ENCODE measurements at places on chromosomes 1 and 21.

- no peak for DNase-seq
These were observed 99.0 kb upstream of the LBR start for GRCh38 chr1:225526878-225527277.

GRCh38 chr1:236023926-236024565, 40.8 kb downstream of the NID1 start:
- DNase-seq = no peak

- no peak for DNase-seq
These were observed 31.6 kb downstream of the LHX4 start for GRCh38 chr1:180261524-180262155.

DNA sequence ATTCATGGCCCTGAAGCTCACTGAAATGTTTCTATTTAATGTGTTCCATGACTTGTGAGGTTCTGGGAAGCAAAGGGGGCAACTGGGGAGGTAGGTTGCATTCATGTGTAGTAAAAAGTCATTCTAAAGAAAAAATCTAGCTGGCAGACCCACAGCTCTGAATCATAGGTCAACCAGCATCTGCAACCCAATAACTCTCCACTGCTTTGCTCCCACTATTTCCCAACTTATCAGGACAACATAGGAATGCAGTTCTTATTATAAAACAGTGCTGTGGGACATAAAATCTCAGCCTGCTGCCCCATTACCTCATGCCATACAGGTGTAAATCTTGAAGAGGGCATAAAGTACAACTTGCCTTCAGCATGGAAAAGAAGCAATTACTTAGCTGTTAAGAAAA, 576.1 kb upstream of the PTBP2 start:
- DNase-seq = no peak

- no peak for DNase-seq
These were observed 40.1 kb downstream of the CACNA1S start for GRCh38 chr1:201072149-201072548.

- no peak for DNase-seq
These were observed 16.6 kb upstream of the SLAMF6 start for GRCh38 chr1:160539684-160539989.

GRCh38 chr1:210400043-210400840, 71.5 kb downstream of the HHAT start:
- no peak for DNase-seq

- DNase-seq = no peak
These were observed 2.0 kb upstream of the PCBP3 start for GRCh38 chr21:45641480-45642035.

GRCh38 chr1:40901886-40902852, 40.0 kb upstream of the CITED4 start:
- DNase-seq = no peak

- DNase-seq = no peak
These were observed 36.2 kb upstream of the HFM1 start for GRCh38 chr1:91440847-91441246.

- DNase-seq = no peak
These were observed 146.3 kb upstream of the C8B start for GRCh38 chr1:57112148-57112547.

GRCh38 chr21:41750051-41750450, 16.8 kb downstream of the RIPK4 start:
- no peak for DNase-seq

GRCh38 chr1:235127732-235128455, 743 bp downstream of the TOMM20 start:
- DNase-seq = no peak

DNA sequence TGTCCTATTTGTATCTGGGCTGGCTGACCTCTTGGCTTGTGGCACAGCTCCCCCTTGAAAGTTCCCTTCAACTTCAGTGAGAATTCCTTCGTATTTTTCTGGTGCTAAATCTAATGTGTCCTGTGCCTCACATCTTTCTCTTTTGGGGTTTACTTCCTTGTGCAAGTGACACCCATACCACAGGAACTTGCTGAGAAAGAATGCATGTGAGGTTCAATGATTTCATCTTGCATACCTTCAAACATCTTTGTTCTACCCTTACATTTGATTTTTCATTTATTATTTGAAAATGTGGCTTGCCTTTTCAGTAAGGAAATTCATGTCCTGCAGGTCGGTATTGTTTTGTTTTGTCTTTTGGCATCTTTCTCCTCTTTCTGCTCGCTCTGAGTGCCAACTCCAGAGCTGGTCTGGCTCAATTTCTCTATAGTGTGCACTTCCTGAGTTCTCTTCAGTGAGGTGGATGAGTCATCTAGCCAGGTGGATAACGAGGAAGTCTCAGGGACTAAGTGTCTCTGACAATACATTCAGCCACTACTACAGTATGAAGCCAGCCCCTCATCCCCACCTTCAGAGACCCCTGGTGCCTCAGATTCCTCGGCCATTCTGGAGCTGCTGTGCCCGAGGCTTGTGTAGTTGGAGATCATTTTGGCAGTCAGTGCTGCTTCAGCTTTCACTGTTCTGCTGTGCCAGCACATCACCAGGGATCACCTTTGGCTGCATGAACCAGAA, 59.5 kb downstream of the RIPK4 start:
- DNase-seq = no peak

DNA sequence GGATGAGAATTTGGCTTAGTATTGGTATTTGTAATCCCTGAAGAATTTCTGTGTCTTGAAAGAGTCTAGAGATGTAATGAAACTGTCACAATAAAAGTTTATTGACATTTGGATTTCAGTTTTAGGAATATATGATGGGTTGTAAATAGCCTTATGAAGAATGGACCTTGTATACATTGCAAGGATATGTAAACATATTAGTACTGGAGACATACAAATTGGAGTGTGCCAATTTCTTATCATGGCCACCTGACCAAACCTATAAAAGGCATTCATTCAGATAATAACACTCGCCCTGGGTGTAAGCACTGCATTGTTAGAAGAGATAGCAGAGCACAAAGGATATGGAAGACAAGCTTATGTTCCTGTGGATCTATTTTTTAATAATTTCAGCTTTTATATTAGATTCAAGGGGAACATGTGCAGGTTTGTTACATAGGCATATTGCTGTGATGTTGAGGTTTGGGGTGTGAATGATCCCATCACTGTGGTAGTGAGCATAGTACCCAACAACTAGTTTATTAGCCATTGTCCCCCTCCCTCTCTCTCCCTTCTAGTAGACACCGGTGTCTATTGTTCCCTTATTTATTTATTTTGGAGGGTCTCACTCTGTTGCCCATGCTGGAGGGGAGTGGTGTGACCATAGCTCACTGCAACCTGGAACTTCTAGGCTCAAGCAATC, 8.6 kb downstream of the S1PR1 start:
- no peak for DNase-seq

- no peak for DNase-seq
These were observed 41.8 kb downstream of the MRPS6 start for GRCh38 chr21:34115160-34115559.

GRCh38 chr1:43576521-43576920, 45.8 kb downstream of the PTPRF start:
- DNase-seq = no peak

DNA sequence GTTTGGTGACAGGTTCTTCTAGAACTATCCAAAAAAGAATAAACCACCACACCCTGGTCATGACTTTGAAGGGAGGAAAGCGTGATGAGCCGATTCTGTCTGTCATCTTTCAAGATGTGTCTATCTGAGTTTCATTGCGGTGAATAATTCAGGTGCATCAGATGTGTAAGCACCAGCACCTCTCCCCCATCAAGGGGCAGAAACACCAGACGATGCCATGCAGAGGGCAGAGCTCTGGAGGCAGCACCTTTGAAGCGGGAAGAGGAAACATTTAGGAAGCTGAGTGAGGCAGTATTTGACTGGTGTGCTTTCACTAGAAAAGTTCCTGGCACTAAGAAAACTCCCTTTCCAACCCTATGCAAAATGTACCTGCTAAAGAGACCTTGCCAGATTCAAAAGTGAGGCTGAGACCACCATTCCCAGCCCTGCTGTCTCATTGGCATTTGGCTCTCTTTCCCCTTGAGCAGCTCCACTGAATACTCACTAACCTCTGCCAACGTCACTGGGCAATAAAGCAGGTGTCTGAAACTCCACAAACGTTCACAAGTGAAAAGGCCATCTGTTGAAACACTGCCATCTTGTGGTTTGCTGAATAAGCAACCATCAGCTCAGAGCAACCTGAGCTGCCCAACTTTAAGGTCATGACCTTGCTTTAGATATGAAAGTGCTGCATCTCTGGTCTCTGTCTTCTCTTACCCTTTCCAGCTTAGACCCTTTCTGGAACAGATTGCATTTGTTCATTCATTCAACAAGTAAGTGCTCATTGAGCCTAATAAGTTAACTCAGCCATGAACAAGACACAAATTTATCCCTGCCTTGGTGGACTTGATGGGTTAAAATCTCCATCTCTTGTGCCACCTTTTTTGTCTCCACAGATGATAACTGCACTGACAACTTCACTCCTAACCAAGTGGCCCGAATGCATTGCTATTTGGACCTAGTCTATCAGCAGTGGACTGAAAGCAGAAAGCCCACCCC, 228.6 kb downstream of the PAPPA2 start:
- no peak for DNase-seq

DNA sequence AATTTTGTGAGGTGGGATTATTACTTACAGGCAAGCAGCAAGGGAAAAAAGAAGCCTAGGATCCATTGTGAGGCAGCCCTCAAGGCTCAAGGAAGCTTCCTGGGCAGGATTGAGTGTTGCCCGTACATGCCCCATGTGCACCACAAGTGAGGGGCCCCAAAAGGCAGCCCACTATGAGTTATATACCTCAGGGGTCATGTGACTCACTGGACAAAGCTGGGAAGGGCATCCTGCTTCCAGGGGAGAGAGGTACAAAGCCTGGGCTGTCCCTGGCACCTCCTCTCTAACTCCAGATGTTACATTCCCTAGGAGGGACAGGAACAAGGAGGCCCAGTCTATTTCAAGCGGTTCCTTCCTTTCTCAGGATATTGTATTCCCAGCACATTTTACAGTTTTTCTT, 34.0 kb upstream of the CD1D start:
- DNase-seq = no peak

DNA sequence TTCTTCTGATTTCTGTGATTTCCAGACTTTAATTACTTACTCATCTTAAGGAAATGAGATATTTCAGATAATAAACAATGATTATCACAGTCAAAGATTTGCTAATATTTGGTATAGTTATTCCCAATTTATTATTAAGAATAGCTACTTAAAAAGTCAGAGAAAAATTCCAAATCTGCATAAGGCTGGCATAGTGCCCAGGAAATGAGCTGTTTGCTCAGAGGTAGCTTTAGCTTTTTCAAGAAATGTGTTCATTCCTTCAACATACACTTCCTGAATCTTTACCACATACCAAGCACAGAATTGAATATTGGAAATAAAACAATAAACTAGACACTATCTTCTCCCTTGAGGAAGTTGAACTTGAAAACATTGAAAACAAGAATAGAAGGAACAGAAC, 44.3 kb upstream of the KCNK1 start:
- DNase-seq = no peak

GRCh38 chr1:26556111-26556510, 26.6 kb downstream of the RPS6KA1 start:
- no peak for DNase-seq

GRCh38 chr1:117815926-117816325, 113.5 kb downstream of the GDAP2 start:
- no peak for DNase-seq

- DNase-seq = no peak
These were observed 18.6 kb upstream of the POU2F1 start for GRCh38 chr1:167202049-167202448.

GRCh38 chr1:55172272-55172671, 42.9 kb downstream of the USP24 start:
- DNase-seq = no peak

- DNase-seq = no peak
These were observed 27.8 kb upstream of the ALDH9A1 start for GRCh38 chr1:165726169-165726568.

GRCh38 chr1:152002960-152003359, 9.3 kb upstream of the S100A10 start:
- DNase-seq = no peak

DNA sequence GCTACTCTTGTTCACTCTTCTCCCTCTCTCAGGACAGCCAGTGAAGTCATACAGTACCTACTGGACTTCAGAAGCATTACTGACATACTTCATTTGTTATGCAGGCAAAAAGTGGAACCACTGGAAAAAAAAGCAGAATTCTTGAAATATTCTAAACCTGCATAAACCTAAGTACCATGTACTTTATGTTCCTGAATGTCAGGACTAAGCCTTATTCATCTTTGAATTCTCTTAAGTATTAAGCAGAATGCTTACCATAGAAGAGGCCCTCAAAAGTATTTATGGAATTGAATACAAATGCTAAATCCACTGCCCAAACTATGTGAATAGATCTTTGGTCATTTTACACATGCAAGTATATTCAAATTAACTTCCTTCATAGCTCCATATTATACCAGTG, 7.8 kb downstream of the PSMB2 start:
- DNase-seq = no peak

DNA sequence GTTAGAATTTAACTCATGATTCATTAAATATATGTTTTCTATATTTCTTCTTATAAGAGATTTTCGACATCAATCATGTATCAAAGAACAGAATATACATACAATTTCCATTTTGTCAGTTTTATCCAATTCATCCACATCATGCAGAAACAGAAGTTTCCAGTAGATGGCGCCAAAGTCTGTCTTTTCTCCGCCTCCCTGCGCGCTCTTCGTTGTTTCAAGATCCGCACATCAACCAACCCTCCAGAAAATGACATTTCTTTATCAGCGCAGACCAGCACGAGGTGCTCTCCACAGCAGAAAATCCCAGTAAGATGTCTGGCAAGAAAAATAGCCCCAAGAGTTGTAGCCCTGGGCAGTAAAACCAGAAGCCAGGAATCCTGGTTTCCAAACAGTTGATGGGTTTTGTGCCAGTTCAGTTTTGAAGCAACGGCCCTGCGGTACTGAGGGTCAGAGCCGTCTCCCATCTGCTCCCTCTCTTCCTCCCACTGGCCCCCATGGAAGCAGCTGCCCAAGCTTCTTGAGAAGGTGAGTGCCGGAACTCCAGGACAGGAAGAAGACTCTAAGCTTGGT, 38.6 kb upstream of the GPR137B start:
- no peak for DNase-seq

DNA sequence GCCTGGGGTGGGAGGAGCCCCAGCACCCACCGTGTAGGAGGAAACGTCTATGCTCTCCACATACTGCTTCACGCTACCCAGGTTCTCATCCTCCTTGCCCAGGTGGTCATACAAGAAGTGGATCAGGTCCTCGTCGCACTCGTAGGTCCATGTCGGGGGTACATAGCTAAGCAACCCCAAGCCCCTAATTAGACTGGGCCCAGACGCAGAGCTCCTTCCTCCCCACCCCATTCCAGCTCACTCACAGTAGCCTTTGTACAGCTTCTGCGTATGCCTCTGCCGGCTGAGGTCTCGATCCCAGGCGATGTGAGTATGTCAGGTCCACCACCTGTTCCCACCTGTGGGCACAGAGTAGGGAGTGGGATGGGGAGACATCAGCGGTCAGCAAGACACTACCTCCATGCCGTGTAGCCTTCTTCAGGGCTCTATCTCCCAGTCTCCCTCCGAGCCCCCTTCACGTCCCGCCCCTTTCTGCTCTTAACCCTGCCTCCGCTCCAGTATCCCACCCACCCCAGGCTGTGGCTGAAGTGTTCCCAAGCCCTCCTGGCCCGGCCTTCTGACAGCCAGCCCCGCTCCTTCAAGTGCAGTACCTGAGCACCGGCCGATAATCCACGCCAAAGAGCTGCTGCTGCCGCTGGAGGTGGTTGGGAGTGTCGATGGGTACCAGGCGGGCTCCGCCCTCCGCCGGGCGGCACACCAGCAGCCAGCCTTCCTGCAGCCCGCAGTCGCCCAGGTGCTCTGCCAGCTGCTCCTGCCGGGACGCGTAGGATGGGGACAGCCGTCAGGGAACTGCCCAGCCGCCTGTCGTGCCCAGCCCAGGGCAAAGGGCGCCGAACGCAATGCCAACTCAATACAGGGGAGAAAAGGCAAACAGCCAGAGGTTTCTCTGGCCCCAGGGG, 919 bp downstream of the HECTD3 start:
- DNase-seq = no peak
